Tibial nerve (tissue), 4 donors: ENCODE measurements at places on chromosomes 4 and X.
A peak's percentile ranks its signal among the peaks of the same experiment; 100 is the strongest.

DNA sequence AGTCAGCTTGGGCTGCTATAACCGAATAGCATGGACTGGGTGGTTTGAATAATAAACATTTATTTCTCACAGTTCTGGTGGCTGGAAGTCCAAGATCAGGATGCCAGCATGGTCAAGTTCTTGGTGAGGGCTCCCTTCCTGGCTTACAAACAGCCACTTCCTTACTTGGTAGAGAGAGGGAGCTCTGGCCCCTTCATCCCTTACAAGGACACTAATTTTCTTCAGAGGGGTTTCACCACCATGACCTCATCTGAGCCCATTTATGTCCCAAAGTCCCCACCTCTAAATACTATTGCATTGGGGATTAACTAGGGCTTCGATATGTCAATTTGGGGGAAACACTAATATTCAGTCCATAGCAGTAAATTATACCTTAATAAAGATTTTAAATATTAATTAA lies 61.8 kb downstream of the CLNK start:
- no peak overlapping the region for H3K27ac ChIP-seq
- H3K36me3 ChIP-seq: no peaks in the 10 kb centered on the region
- H3K4me1 ChIP-seq: no peaks in the 10 kb centered on the region
- no peaks in the 10 kb centered on the region for H3K27me3 ChIP-seq

DNA sequence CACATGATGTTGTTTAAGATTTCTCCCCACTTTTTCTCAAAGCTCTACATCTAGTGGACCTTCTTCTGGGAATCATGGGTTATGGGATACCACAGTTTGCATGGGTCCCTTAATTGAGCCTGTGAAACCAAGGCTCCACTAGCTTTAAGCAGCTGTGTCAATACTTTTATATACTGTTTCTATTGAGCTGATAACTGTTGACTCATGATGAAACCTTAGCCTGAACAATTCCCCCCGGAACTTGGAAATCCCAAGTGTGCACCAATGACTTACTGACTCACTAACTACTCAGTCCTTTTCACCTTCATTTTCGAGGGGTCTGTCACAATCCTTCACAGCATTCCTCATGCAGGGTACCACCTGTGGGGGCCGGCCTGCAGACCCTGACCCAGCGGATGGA lies 12.7 kb upstream of the SPIN4 start:
- no peaks in the 10 kb centered on the region for H3K36me3 ChIP-seq
- no peak overlapping the region for H3K4me3 ChIP-seq
- H3K27ac ChIP-seq: no peak overlapping the region
- DNase-seq: no peak

GRCh38 chr4:41430792-41431191 lies 107.2 kb upstream of the LIMCH1 start:
- H3K4me3 ChIP-seq: no peak overlapping the region
- H3K27ac ChIP-seq: no peak overlapping the region
- no peaks in the 10 kb centered on the region for H3K27me3 ChIP-seq
- H3K36me3 ChIP-seq: no peaks in the 10 kb centered on the region
- no peak for DNase-seq

- no peaks in the 10 kb centered on the region for H3K4me1 ChIP-seq
- H3K27ac ChIP-seq: peak overlapping the region; percentile 75
- no peaks in the 10 kb centered on the region for H3K27me3 ChIP-seq
- no peaks in the 10 kb centered on the region for H3K36me3 ChIP-seq
- peak overlapping the region; percentile 56 for H3K4me3 ChIP-seq
Measured at GRCh38 chrX:71493111-71493613, 39.7 kb upstream of the OGT start.

DNA sequence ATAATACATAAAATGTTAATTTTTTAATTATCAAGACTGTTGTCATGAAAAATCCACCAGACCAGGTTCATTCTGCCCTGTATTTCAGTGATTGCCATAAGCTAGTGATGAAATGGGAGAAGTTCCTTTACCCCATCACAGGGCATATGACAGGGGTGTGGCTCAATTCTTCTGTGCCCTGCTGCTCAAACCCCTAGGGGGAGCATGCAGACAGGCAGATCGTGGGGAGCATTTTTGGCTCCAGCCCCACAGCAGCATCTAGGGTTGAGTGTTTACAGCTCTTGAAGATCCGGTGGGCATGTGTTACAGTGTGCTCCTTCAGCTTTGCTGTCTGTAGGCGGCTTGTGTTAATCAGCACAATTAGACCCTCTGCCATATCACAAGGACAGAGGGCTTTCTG lies 700.7 kb downstream of the PCDH18 start:
- no peak for DNase-seq
- no peaks in the 10 kb centered on the region for H3K4me1 ChIP-seq
- H3K27me3 ChIP-seq: no peaks in the 10 kb centered on the region
- H3K4me3 ChIP-seq: no peak overlapping the region

DNA sequence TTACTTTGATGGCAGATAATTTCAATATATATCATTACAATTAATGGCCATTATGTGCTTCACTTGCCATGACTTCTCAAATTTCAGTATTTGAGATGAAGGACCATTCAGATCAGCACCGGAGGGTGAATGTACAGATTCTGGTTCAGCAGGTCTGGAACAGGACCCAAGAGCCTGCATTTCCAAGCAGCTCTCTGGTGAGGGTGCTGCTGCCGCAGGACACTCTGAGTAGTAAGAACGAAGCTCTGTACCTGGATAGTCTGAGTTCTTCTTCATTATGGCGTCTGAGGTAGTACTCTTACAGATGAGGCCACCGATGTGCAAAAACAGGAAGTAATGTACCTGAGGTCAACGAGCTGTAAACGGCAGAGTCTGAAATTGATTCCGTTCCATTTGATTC lies 228.2 kb downstream of the FBXW7 start:
- H3K4me1 ChIP-seq: no peaks in the 10 kb centered on the region
- no peak overlapping the region for H3K27ac ChIP-seq
- H3K36me3 ChIP-seq: no peaks in the 10 kb centered on the region
- no peak overlapping the region for H3K4me3 ChIP-seq

DNA sequence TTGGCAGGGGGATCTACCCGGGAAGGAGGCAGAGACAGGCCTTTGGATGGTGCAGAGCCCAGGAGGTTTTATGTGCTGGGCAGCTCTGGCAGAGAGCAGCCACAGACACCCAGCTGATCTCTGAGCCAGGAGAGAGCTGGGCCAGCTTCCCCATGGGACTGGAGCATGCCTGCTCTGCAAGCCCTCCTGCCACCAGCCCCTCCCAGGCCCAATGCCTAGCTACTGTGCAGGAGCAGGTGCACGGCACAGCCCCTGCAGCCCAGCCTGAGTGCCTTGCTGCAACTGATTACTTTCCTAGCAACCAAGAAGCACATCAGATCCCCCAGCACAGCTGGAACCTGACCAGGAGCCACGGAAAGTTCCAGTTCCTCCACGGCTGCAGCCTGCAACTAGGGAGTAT lies 57.8 kb upstream of the BEND2 start:
- H3K27me3 ChIP-seq: no peaks in the 10 kb centered on the region
- no peaks in the 10 kb centered on the region for H3K36me3 ChIP-seq
- H3K4me3 ChIP-seq: no peak overlapping the region

- no peaks in the 10 kb centered on the region for H3K4me1 ChIP-seq
- H3K27ac ChIP-seq: no peak overlapping the region
- H3K4me3 ChIP-seq: no peak overlapping the region
- no peak for DNase-seq
- H3K27me3 ChIP-seq: no peaks in the 10 kb centered on the region
Measured at GRCh38 chr4:90071289-90072235, 55.6 kb upstream of the CCSER1 start.

GRCh38 chrX:150163956-150164726 lies 199.0 kb upstream of the MAMLD1 start:
- DNase-seq: no peak
- no peaks in the 10 kb centered on the region for H3K4me1 ChIP-seq
- H3K4me3 ChIP-seq: no peak overlapping the region
- no peaks in the 10 kb centered on the region for H3K27me3 ChIP-seq

DNA sequence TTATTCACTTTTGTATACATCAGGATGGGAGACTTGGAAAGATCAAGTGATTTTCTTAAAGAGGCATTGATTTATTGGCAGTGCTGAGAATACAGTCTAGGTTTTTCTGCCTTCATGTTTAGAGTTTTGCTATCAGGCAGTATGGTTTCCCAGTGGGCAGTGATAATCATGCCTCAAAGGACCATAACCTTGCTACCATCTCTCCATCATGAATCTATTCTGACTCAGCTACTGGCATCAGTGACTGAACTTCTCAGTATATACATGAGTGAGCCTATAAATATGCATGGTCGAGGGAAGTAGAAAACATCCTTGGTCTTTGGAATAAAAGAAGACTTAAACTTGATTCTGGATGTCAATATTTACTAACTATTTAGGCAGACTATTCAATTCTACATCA lies 562.0 kb upstream of the AADAT start:
- no peaks in the 10 kb centered on the region for H3K4me1 ChIP-seq
- no peak for DNase-seq
- H3K4me3 ChIP-seq: no peak overlapping the region

DNA sequence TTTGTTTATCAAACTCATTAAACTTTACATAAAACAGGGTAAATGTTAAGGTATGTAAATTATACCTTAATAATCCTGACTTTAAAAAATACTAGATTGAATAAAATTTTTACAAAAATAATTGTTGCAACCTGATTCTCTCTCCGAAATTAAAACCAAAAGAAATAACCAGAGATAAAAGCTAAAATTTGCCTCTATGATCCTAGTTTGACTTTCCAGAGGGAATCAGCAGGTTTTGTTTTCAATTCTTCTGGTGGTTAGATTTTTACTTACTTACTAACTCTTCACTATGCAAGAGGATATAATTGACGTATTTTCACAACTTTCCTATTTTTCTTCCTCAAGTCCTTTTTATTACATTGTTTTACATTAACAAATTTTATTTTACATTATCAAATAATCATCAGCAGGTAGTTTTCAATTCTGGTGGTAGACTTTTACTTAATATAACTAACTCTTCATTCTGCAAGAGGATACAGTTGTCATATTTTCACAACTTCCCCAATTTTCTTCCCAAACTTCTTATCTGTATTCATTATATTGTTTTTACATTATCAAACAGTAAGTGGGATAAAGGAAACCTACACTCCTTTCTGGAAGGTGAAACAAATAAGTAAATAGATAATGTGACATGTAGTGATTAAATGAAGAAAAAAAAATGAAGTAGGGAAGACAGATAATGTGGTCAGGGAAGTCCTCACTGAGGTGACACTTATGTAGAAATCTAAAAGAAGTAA lies 52.2 kb downstream of the TBCK start:
- H3K4me1 ChIP-seq: peaks cover 2% of the 10 kb centered on the region
- H3K27ac ChIP-seq: no peak overlapping the region
- no peak for DNase-seq
- no peaks in the 10 kb centered on the region for H3K27me3 ChIP-seq

GRCh38 chrX:73239242-73239641 lies 24.6 kb upstream of the NAP1L2 start:
- no peak overlapping the region for H3K27ac ChIP-seq
- no peak for DNase-seq
- H3K36me3 ChIP-seq: no peaks in the 10 kb centered on the region
- no peak overlapping the region for H3K4me3 ChIP-seq
- H3K27me3 ChIP-seq: no peaks in the 10 kb centered on the region
- no peaks in the 10 kb centered on the region for H3K4me1 ChIP-seq

GRCh38 chr4:30535255-30535654 lies 184.9 kb upstream of the PCDH7 start:
- H3K4me1 ChIP-seq: no peaks in the 10 kb centered on the region
- H3K4me3 ChIP-seq: no peak overlapping the region
- no peaks in the 10 kb centered on the region for H3K27me3 ChIP-seq
- H3K27ac ChIP-seq: no peak overlapping the region
- DNase-seq: no peak

- no peaks in the 10 kb centered on the region for H3K36me3 ChIP-seq
- no peak for DNase-seq
- H3K27ac ChIP-seq: no peak overlapping the region
- no peaks in the 10 kb centered on the region for H3K4me1 ChIP-seq
Measured at GRCh38 chr4:146121757-146122156, 53.8 kb upstream of the LSM6 start.

DNA sequence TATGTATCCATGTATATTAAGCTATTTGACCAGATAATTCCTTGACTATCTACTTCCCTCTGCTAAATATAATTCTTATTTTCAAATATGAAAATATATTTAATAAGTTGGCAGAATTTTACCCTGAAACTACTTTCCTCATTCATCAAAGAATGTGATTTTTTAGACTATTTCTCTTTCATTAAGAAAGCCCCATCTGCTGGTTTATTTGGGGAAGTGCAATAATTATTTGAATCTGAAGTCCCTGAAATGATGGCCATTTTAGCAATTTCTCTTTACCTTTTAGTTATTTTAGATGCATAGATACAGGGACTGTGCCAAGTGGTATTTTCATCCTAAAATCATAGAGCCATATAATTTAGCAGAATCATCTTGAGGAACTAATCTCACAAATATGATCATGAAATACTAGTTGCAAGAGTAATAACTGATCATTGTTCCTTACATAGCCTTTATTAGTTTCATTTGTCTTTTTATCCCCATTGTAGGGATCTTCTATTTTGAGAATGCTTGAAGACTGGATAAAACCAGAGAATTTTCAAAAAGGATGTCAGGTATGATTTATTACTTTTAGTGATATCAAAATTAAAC lies 39.0 kb downstream of the ENPEP start:
- H3K36me3 ChIP-seq: no peaks in the 10 kb centered on the region
- no peak overlapping the region for H3K4me3 ChIP-seq
- no peaks in the 10 kb centered on the region for H3K4me1 ChIP-seq
- H3K27me3 ChIP-seq: no peaks in the 10 kb centered on the region
- no peak for DNase-seq

DNA sequence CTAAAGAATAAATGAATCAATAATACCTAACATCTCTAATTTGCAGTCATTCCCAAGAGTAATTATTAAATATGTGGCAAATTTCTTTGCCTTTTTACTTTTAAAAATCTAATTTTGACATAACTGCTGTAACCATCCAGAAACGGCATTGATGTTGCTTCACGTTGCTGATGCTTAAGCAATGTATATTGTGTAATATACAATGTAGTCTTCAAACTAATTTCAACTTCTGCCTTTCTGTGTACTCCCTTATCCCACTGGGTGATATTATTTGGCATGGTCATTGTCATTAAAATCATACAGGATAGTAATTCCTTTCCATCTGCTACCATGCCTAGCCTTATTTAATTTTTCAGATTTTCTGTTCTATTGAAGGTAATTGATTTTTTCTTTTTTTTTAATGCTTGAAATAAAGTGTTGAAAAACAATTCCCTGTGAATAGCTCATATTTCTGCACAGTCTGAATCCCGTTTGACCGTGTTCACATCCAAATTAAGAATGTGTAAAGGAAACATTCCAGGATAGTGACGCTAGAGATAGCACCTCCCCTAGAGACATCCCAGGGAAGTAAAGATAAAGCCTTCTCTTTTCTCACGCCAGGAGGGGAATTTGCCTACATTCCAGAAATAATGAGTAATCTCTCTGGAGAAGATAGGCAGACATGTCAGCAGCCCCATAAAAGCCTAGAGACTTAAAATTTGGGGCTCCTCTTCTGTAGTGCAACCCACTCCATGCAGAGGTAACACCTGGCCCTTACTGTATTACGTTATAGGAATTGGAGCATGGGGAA lies 8.6 kb downstream of the FAM200B start:
- peaks cover 25% of the 10 kb centered on the region for H3K36me3 ChIP-seq
- no peaks in the 10 kb centered on the region for H3K27me3 ChIP-seq
- no peak overlapping the region for H3K4me3 ChIP-seq
- peak overlapping the region; percentile 78 for H3K27ac ChIP-seq
- no peak for DNase-seq
- H3K4me1 ChIP-seq: no peaks in the 10 kb centered on the region
